ENCODE measurements at places on chromosomes 4 and X.

DNA sequence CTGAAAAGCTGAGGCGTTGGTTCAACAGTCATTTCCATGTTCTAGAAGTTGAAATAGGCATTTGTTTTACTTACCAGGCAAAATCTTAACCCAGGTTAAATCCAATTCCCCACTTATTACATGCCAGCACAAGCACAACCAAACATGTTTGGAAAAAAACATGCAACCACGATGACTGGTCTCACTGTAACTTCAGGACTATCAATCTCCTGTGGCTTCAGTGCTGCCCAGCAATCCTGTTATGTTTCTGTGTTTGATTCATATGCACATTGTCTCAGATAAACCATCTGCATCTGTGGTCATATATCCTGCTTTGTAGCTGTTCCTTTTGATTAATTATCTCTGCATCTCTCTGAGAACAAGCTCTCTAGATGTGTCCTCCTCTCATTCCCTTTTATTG lies 28.3 kb downstream of the PRDM8 start:
- no peak for DNase-seq

GRCh38 chrX:69192603-69193002 lies 27.4 kb upstream of the PJA1 start:
- DNase-seq: no peak

DNA sequence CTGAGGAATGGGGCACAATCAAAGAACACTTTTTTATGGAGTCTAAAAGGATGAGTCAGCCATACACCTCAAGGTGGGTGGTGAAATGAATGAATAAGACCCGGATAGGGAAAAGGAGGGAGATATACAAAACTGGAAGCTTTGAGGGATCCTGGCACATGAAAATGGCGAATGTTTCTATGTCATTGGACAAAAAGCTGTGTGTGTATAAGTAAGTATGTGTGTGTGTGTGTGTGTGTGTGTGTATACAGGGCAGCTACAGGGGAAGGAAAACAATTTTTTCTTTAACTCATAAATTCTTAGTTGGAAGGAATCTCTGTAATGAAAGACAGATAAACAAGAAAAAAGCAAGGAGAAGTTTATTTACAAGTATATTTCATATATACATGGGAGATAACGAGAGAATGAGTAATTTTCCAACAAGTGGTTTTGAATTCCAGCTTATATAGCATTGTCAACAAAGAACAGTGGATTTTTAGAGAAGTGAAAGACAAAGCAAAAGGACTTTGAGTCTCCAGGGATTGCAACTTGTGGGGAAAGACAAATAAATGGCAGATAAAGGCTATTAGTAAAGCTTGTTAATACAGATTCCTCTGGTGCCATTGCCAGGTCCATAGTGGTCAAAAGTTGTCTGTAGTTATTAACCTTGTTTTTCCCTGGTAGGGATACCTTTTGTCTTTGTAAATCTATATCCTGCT lies 99.7 kb downstream of the MMRN1 start:
- DNase-seq: no peak

DNA sequence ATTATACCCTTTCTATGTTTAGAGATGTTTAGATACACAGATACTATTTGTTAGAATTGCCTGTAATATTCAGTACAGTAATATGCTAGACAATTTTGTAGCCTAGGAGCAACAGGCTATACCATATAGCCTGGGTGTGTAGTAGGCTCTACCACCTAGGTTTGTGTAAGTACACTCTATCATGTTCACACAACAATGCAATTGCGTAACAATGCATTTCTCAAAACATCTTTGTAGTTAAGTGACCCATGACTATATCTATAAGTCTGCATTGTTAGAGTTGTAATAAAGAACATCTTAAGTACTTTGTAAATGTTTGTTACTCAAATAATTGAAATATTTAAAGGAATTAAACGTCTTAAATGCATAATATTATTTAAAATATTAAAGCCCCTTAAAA lies 379.3 kb downstream of the PPP3CA start:
- no peak for DNase-seq
